Kidney tubule cell (primary cell): ENCODE measurements at places on chromosomes 12 and 14.
A peak's percentile ranks its signal among the peaks of the same experiment; 100 is the strongest.

DNA sequence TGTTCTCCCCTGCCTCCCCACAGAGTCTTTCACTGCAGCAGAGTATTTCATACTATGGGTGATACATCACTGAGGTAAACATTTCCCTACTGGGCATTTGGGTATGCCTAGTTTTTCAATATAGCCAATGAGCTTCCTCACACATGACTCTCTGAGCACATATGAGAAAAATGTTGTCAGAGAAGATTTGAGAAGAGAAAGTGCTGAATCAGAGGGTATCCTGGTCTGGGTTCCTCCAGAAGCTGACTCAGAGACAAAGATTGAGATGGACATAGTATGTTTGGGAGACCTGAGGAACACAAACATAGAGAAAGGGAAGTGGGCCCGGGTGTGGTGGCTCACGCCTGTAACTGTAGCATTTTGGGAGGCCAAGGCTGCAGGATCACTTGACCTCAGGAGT is 12.6 kb downstream of the SLC8B1 start:
- peak; percentile 91 for DNase-seq

DNA sequence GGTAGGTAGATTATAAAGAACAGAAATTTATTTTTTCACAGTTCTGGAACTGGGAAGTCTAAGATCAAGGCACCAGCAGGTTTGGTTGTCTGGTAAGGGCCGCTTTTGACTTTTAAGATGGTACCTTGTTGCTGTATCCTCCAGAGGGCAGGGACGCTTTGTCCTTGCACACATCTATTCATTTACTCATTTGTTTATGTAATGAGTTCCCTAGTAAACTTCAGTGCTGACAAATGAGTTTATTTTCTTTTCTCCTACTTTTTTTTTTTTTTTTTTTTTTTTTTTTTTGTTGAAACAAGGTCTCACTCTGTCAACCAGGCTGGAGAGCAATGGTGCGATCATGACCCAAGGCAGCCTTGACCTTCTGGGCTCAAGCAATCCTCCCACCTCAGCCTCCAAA is 195.7 kb downstream of the FBXL14 start:
- DNase-seq = no peak

DNA sequence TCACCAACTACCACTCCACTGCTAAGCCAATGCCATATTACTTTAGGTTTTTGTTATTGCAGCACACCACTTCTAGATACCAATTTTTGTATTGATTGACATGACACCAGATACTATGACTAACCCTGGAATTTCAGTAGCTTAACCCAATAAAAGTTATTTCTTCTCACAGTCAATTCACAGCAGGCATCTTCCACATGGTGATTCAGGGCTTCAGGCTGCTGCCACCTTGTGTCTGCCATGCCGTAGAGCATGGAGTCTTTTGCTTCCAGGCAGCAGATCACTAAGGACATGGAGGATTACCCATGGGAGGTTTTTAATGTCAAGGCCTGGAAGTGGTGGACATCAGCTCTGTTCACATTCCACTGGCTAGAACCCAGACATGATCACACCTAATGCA is 56.4 kb upstream of the LTA4H start:
- DNase-seq = peak; percentile 37

DNA sequence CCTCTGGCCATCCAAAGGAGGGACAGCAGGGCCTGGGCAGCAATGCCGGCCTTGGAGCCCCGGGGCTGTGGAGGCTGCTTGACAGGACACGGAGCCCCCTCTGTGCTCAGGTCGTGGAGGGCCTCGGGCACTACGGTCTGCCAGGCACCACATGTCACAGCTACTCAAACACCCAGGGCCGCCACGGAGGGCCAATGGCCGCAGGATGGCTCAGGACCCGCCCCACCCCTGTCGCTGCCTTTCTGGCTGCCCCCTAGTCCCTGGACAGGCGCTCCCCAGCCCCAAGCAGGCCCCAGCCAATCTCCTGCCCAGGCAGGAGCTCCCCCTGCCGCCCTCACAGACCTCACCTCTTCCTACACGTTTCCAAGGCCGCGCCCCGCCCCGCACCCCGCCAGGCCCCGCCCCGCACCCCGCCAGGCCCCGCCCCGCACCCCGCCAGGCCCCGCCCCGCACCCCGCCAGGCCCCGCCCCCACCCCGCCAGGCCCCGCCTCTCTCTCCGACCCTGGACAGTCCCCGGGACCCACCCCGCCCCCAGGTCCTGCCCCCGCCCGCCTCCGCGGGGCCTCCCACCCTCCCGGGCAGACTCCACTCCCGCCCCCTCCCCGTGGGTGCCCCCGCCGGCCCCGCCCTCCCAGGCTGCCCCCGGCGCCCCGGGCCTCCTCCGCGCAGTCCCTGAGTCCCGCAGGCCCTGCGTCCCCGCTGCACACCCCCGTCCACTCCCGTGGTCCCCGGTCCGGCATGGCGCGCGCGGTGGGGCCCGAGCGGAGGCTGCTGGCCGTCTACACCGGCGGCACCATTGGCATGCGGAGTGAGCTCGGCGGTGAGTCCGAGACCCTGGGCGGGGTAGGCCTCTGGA is at the start of gene ASPG:
Gene ASPG (plus strand): TSS at position 669 of the 857 bp plus-strand sequence. CDS start 71 bp downstream, at position 740.
- DNase-seq = no peak

DNA sequence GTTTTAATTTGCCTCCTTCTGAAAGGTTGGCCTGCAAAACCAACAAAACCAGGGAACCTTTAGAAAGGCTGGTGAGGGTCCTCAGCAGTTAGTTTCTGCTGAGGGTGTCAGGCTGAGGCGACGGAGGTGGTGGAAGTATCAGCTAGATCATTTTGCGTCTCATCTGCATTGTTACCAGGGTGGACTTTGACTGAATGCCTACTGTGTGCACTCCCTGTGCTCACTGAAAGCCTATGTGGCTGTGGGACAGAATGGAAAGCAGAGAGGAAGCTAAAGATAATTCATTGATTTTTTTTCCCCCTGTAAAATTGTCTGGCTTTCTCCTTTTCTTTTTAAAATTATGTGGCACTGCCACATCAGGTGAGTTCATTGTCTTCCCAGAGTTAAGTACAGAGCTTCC is 68.4 kb upstream of the SRSF5 start:
- DNase-seq = no peak

- DNase-seq = peak; percentile 52
Measured at GRCh38 chr14:61322011-61322798, 826 bp downstream of the PRKCH start.

DNA sequence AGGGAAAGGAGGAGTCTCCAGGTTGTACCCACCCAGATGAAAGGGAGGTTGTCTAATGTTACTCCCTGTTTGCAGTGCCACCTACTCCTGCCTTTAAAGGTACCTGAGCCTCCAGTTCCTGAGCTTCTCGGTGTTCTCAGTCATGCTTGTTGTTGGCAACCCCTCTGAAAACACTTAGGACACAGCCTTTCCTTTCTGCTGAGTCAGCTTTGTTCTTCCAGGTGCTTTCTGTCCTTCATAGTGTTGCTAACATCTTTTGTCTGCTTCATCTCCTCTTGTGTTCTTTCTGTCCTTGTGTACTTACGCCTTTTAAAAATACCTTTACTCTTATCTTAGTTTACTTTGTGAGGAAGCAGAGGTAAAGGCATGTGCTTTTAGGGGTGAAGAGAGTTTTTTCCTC is 97.0 kb upstream of the NEDD1 start:
- peak; percentile 29 for DNase-seq

- no peak for DNase-seq
Measured at GRCh38 chr12:101068836-101069235, 141.2 kb downstream of the SLC5A8 start.

- DNase-seq = peak; percentile 80
Measured at GRCh38 chr12:76346798-76347420, 1.3 kb downstream of the BBS10 start.

DNA sequence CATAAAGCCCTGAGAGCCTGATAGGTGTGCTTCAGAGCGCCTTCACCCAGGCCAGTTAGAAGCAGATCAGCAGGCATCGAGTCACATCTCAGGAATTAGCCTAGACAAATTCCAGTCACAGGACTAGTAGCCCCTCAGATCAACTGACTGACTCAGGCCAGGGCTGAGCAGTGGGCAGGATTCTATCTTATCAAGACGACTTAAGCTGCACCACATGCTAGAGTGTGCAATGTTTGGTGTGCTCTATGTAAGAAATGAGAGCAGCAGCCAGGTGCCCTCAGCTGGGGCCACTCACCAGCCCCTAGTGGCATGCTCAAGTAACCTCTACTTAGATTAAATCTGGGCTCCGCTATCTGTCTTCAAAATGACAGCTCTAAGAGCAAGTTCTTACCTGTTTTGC is 19.7 kb upstream of the NGB start:
- peak; percentile 79 for DNase-seq

GRCh38 chr12:4763549-4763948 is 43.3 kb downstream of the GALNT8 start:
- no peak for DNase-seq

GRCh38 chr12:14416658-14417057 is 51.2 kb downstream of the ATF7IP start:
- DNase-seq = peak; percentile 53
